Activated CD4-positive, alpha-beta T cell treated with anti-CD3 and anti-CD28 coated beads for 36 hours (primary cell): ENCODE measurements at places on chromosomes 12 and 14. TPM values are rescaled to one million over a fixed set of nuclear protein-coding genes. Genes with fewer than 3 reads are reported as not detected.

Gene NT5DC3
- total RNA-seq: 8.9 TPM

GRCh38 chr12:54590978-54591591 is 2.6 kb upstream of the PPP1R1A start:
- no peaks in the 10 kb centered on the region for H3K36me3 ChIP-seq
- no peak for DNase-seq
- H3K27me3 ChIP-seq: peaks cover 35% of the 10 kb centered on the region
- H3K27ac ChIP-seq: no peak overlapping the region
- peaks cover 7% of the 10 kb centered on the region for H3K4me1 ChIP-seq
- H3K4me3 ChIP-seq: no peak overlapping the region

Gene IL26
- total RNA-seq: 0.56 TPM

Gene KRT6C
- total RNA-seq: not detected

Gene OSGEP
- total RNA-seq: 46.2 TPM

DNA sequence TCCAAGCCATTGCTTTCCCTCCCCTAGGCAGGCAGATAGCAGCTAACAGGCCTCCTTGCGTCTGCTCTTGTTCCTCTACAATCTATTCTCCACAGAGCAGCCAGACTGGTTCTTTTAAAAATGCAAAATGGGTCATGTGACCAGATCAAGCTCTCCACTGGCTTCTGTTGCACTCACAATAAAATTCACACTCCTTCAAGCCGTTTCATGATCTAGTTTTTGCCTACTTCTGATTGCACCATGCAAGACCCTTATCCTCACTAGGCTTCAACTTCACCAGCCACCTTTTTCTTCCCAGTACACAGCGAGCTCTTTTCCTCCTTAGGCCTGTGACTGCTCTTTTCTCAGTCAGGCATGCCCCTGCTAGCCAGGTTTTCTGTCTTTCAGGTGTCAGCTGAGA is 6.1 kb upstream of the KRAS start:
- peaks cover 6% of the 10 kb centered on the region for H3K27me3 ChIP-seq
- no peak for DNase-seq
- peaks cover 17% of the 10 kb centered on the region for H3K4me1 ChIP-seq
- no peaks in the 10 kb centered on the region for H3K36me3 ChIP-seq
- no peak overlapping the region for H3K4me3 ChIP-seq

Gene FGF6
- total RNA-seq: not detected
